GM04504 (cell line): ENCODE measurements at places on chromosomes 6 and 20.

DNA sequence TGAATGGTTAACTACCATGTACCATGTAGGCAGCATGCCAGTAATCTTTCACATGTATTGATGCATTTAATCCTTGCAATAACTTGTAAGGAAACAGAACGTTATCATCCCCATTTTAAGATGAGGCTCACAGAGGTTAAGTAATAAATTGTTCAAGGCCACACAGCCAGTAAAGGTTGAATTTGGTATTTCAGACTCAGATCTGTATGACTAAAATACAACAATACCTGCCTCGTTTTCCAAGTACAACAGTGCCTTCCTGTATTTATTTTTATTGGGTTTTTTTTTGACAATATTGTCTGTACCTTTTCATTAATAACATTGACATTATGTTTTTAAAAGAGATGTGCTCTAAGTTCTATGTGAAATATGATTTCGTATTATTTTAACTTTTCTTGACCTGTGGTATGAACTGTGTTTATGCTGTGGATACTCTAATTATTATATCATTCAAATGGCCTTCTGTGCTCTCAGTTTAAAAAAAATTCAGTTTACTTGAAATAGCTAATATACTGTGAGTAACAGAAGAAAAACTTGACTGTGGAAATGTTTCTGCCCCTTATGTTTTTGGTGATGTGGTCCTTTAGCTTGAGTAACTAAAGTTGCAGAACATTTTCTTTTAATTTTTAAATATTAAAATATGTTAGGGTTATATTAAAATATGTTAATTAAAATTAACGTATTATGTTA is 39.7 kb downstream of the XRN2 start:
- DNase-seq: no peak

GRCh38 chr20:13420625-13421024 is 199.6 kb downstream of the ISM1 start:
- no peak for DNase-seq

GRCh38 chr6:90072935-90073464 is 178.7 kb downstream of the GJA10 start:
- DNase-seq: no peak

DNA sequence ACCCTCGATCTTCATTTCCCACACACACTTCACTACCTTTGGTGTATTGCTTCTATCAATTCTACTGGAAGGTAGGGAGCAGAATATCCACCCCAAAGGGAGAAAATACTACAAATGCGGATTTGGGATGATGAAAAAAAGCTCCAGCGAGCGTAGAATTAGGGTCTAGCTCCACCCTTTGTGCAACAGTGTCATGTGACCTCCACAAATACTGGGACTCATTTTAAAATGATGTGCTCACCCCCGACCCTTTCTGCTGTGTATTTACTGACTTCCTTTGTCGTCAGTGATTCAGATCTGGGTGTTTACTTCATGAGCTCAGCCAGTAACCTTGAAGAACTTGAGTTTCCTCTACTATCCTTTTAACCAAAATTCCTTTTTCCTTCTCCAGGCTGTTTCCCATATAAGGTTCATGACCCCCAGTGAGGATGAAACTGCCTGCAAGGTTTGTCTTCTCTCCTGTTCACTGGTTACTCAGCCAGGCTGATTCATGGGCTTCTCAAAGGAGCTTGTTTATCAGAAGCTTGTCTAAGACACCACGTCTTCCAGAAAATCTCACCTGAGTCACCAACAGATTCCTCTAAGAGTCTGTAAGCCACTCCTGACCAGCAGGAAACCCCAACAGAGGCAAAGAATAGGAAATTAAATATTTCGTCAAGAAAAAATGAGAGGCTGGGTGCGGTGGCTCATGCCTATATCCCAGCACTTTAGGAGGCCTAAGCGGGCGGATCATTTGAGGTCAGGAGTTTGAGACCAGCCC is 39.6 kb upstream of the PAX1 start:
- DNase-seq: no peak

- no peak for DNase-seq
Observed at GRCh38 chr20:41111578-41111951, 25.8 kb upstream of the PLCG1 start.

DNA sequence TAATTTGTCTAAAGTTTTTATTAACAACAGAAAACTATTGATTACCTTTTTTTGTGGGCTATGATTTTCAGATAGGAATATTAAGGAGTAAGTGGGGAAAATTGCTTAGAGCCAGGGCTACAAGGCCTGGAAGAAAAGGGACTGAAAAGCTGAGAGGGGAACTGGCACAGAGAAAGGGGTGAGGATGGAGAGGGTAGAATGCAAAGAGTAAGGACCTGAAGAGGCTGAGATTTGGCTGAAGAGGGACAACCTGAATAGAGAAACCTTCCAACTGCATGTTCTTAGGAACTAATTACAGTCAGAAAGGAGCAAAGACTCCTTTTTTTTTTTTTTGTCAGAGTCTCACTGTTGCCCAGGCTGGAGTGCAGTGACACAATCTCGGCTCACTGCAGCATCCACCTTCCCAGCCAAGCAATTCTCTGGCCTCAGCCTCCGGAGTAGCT is 16.7 kb downstream of the BTN2A1 start:
- no peak for DNase-seq

DNA sequence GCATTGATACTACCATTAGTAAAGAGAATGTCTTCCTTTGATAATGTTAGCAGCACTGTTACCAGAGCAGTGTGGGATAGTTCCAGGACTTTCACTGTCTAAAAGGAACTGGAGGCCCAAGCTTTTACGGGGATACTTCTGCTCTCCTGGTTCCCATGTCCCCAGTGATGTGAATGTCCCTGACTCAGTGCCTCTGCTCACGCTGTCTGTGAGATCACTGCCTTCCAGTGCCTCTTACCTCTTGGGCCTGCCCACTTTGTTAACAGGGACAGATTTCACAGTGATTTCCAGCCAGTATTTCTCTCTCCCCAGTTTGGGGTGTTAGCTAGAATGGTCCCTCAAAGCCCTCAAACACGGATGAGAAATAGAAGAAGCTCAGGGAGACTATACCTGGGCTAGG is 14.4 kb downstream of the PTPRA start:
- no peak for DNase-seq

DNA sequence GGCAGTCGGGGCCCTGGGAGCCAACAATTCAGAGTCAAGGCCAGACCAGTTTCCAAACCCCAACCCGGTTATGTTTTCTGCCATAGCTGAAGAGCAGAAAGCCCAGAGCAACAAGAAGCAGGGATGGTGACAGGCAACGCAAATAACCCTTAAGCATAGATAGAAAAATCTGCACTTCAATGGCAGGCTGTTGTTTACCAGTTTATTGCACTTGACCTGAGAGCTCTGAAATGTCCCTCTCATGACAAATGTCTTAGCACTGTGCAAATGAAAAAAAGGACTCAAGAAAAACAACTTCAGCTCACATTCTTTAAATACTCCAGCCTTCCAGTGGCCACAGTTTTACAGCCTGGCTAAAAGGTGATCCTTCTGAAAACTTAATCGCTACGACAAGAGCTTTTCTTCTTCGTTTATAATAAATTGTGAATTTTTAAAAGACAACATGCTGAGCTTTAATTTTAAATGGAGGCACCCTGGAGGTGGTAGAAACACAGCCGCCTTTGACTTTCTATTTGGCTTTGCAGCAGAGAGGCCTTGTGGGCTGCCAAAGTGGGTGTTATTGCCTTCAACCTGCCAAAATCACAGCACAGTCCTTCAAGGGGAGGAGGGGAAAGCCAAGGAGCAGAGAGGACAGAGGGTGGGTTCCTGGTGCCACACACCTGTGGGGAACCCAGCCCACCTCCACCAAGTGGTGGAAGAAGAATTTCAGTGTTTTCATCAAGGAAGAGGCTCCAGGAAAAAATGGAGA is 289.5 kb upstream of the CDYL start:
- DNase-seq: no peak

DNA sequence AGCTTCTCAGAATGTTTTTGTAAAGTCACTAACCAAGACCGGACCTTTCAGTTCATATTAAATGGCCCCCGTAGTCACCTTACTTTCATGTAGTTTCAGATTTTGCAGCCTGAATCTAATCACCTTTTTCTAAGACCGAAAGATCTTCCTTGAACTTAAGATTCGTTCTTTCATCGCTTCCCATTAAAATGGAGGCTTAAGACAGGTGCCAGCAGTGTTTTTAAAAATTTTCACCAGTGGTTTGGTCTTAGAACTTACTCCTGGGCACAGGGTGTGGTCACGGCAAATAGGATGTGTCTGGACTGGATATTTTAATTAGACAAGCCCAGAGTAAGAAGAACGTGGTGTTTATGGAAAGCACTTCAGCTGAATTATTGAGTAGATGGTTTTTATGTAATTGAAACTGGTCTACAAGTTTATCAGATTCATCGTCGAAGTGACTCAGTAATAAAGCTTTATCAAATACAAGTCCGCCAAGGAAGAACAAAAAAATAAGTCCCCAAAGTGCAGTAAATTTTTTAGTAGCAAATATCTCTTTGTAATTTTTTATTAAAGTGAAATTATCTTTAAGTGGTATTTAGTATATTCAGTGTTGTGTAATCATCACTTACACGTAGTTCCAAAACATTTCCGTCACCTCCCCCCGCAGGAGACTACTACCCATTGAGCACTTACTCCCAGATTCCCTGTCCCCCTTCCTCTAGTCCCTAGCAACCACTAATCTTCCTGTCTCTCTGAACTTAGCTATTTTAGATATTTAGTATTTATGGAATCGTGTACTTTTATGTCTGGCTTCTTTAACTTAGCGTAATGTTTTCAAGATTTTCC is 868 bp downstream of the SRSF3 start:
- no peak for DNase-seq

DNA sequence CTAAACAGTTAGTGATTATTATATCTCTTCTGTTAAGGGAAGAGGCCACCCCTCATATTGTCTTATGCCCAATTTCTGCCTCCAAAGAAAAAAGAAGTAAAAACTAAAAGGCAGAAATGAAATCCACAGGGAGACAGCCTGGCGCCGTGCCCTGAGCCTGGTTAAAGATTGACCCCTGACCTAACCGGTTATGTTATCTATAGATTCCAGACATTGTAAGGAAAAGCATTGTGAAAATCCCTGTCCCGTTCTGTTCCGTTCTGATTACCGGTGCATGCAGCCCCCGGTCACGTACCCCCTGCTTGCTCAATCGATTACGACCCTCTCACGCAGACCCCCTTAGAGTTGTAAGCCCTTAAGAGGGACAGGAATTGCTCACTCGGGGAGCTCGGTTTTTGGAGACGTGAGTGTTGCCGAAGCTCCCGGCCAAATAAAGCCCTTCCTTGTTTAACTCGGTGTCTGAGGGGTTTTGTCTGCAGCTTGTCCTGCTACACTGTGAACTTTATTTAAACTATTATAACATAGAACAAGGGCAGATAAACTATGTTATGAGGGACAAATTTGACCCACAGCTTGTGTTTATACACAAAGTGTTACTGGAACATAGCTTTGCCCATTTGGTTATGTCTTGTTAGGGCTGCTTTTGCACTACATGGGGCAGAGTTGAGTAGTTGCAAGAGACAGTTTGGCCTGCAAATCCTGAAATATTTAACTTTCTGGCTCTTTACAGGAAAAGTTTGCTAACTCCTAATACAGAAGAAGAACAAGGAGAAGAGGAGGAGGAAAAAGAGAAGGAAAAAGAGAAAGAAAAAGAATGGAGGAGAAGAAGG is 49.6 kb downstream of the CD24 start:
- DNase-seq: no peak

DNA sequence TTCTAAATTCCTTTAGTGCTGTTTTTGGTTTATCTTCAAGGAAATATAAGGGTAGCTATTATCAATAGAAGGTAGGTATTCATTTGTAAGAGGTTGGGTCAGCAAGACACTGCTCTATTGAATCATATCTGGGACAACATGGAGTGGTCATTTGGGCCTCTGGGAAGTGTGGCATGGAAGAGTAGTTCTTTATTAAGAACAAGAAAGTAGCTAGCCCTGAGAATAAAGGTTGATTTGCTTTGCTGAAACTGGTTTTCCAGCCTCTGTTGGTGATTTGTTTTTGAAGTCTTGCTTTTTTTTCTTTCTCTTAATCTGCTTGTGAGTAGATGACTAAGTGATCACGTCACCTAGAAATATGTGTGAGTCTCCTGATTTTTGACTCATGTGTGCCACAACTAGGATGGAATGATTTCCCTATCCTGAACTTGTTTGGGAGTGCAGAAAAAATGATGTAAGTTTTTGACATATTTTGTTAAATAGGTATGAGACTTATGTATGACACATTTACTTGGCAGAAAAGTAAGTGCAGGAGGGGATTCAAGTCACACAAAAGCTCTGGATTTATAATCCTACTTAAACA is 381.8 kb downstream of the CENPW start:
- peak; percentile 71 for DNase-seq

DNA sequence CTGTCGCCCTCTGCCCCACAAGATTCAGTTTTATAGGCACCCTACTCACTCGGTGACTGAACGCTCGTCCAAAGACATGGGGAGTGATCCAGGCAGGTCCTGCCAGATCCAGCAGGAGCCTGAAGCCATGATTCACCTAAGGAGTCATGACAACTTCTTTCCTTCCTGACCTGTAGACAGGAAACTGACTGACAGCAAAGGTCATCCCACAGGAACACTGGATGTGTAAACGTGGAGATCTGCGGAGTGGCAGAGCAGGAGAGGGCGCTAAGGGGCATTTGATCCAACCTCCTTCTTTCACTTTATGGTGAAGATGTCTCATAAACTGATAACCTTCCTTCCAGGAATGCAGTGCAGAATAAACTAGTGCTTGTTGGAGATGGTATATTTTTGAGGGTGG is 192.2 kb downstream of the GJA10 start:
- DNase-seq: no peak

DNA sequence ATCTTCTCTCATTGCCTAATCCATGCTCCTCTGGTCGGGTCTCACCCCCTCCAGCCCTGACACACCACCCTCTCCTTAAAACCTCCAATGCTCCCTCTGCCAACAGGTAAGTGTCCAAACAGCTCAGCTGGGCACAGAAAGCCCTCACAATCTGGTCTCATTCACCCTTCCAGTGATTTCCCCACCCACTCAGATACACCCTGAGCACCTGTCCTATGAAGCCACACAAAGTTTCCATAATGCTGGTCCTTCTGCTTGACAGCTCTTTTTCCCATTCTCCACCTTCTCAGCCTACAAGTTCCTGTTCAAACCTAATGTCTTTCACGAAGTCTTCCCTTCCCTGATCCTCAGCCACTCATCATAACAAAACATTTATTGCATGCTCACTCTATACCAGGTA is 70.1 kb upstream of the MRPS10 start:
- DNase-seq: no peak

GRCh38 chr20:44231193-44231592 is 15.9 kb upstream of the GDAP1L1 start:
- no peak for DNase-seq

- no peak for DNase-seq
Observed at GRCh38 chr6:119874381-119874780, 524.8 kb upstream of the MAN1A1 start.

- no peak for DNase-seq
Observed at GRCh38 chr20:63260521-63260920, 6.3 kb upstream of the NKAIN4 start.
